ENCODE measurements at places on chromosomes 3 and 15. TPM values are rescaled to one million over a fixed set of nuclear protein-coding genes. Genes with fewer than 3 reads are reported as not detected.

RNU6-1 gene
- not detected for total RNA-seq

CAND2 gene
- total RNA-seq = not detected

SLC22A13 gene
- total RNA-seq = 3.5 TPM

HHLA2 gene
- total RNA-seq = 7.2 TPM

GOLGA8Q gene
- not detected for total RNA-seq

ACKR4 gene
- total RNA-seq = 8.1 TPM

RHOV gene
- total RNA-seq = 4.9 TPM

ZNF770 gene
- total RNA-seq = 14.0 TPM

PSTPIP1 gene
- not detected for total RNA-seq

NR2F2 gene
- 158 TPM for total RNA-seq

EXD1 gene
- total RNA-seq = not detected

METTL6 gene
- 23.0 TPM for total RNA-seq

CYP8B1 gene
- not detected for total RNA-seq

Data from Calu3 (cell line).